Stimulated activated CD4-positive, alpha-beta T cell treated with anti-CD3 and anti-CD28 coated beads, Interleukin-15, amount 100 ng/mL, for 1 hour (primary cell): ENCODE measurements at places on chromosomes 3 and 15.

DNA sequence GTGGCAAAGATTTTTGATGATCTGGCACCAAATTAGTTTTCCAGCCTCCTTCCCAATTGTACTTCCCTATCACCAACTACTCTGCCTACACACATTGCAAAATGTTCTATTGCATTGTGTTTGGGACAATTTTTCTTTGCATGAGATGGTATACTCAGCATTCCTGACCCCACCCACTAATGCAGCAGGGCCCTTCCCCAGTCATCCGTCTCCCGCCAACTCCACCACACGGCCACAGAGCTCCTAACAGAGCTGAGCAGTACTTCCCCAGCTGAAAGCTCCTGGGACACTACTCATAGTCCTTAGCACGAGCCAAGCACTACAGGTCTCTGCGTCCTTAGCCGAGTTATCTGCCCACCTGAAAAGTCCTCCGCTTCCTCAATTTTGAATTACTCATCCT is 34.2 kb downstream of the TXNRD3 start:
- DNase-seq: no peak

GRCh38 chr3:64240396-64240795 is 15.1 kb upstream of the PRICKLE2 start:
- no peak for DNase-seq

DNA sequence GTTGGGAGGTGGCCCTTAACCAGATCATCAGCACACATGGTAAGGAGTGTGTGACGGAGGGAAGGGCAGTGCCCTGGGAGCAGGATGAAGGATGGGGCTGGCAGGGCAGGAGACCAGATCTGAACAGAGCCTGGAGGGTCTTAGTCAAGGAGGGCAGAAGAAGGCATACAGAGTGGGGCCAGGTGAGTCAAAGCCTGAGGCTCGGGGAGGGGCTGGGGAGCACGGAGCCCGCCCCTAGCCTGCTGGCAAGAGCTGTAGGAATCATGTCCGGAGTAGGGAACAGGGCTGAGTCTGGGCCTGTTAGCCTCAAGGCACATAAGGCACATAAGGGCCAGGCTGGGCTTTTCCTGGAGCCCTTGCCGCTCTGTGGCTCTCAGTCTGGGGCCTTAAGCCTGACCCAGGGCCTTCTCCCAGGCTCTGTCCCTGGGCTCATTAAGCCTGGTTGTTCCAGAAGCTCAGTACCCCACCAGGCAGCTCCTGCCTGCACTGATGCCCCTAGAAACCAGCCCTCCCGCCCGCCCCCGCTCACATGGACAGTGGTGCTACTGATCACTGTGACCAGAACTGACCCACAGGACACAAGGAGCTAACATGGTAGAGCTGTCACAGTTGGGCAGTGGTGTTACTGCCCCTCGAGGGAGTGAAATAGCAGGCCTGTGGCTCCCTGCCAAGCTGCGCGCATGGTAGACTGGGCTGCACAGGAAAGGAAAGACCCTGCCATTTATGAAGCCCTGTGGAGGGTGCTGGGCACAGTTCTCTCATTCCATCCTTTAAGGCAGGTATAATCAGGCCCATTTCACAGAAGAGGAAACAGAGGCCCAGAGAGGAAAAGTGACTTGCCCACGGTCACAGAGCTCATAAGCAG is 14.6 kb downstream of the ISG20 start:
- DNase-seq: no peak

GRCh38 chr3:18443665-18444594 is 18.8 kb upstream of the SATB1 start:
- DNase-seq: peak; percentile 18

- no peak for DNase-seq
Measured at GRCh38 chr3:26104851-26105251, 315.0 kb downstream of the OXSM start.

GRCh38 chr3:62332835-62333244 is 40.5 kb downstream of the FEZF2 start:
- DNase-seq: no peak

DNA sequence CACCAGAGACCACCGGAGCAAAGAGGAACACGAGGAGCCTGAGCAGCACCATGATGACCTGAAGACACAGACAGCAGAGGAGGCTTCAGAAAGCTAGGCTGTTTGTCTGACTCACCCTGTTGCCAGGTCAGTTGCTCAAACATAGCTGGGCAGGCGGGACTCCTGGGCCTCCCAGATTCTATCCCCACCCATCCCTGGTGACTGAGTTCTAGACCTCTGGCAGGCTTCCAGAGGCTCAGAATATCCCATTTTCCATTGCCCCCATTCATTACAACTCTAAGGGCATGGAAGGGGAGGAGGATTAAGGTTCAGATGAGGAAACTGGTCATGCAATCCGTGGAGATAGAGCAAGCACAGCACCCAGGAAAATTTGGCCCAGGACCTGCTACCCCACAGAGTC is at the start of gene CDHR4:
Gene CDHR4 (minus strand): TSS at position 113 of the 400 bp plus-strand sequence. CDS start 61 bp downstream, at position 52.
- DNase-seq: no peak

GRCh38 chr3:9205345-9206143 is 43.9 kb downstream of the SRGAP3 start:
- no peak for DNase-seq

DNA sequence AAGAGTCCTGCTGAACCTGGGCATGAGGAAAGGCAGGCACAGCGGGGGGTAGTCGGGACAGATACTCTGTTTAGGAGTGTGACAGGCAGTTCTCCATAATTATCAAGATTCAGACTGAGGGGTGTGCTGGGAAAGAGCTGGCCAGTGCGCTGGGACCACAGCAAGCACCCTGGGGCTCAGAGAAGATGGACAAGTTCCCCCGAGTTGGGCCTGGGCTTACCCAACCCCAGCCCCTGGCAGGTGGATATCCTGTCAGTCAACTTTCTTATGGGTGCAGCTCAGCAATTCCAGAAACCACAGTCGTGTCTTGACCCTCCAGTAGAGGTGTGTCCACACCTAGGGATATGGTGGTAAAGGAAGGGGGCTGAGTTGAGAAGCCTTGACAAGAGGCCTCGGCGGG is 49.2 kb upstream of the PRR20G start:
- DNase-seq: no peak

DNA sequence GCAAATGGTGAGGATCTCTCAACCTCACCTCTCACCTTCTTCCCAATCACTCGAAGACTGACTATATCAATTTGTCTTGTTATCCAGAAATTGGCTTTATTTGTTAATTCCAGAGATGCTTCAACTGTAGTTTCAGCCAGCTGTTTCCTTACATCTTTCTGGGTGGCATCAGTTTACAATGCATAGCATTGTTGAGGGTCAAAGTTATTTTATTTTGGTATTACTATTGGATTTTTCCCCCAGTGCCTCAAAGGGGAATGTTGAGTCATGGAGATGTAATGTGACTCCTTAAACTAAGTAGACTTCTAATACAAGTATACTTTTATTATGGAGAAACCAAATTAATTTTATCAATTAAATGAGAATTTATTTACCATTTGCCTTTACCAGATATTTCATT is 351.6 kb downstream of the TIGIT start:
- no peak for DNase-seq

GRCh38 chr3:52498137-52499054 is 3.3 kb downstream of the STAB1 start:
- no peak for DNase-seq

DNA sequence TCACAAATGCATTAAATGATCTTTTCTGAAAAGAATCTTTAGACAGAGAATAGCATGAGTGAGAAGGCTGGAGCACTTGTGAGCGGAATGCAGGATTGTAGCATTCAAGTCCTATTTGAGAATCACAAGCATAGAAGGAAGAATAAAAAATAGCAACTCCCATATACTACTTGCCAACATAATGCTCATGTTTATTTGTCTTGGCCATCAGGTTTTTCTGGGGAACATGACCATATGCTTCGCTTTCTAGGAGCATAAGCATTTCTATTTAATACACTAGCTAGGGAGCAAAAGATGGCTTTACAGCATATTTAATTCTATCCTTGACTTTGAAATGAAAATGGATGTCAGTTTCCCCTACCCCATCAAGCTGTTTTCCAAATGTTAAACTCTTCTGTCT is 170.3 kb upstream of the MITF start:
- no peak for DNase-seq

DNA sequence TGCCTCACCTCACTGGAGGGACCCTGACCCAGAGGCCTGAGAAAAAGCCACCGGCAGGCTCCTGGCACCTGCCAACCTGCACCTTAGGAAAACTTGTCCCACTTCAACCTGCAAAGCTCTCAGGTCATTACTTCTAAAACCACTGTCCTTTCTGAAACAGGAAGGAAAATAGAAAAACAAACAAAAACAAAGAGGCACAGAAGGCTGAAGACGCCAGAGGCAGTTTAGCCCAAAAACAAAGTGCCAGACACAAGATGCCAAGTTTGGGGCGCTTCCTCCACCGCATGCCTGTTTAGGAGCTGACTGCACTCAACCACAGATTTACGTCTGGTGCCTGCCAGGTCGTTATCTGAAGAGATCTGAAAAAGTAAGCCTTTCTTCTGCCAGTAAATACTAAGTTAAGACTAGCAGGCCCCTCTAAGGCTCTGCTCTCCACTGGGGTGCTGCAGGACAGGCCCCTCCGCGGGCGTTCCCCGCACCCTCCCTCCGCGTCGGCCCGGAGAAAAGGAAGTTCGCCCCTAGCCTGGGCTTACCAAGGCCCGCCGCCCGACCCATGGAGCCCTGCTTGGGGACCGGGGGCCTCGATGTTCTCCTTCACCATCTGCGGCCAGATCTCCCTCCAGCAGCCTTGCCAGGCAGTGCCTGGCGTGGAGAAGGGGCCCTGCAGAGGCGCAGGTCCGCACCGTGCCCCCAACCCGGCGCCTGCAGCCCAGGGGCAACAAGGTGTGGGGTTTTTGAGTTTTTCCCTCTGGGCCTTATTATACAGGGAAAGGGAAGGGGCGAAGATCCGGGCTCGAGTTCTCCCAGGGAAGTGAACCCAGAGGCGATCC is 1.3 kb downstream of the GOLGA8A start:
- DNase-seq: no peak

DNA sequence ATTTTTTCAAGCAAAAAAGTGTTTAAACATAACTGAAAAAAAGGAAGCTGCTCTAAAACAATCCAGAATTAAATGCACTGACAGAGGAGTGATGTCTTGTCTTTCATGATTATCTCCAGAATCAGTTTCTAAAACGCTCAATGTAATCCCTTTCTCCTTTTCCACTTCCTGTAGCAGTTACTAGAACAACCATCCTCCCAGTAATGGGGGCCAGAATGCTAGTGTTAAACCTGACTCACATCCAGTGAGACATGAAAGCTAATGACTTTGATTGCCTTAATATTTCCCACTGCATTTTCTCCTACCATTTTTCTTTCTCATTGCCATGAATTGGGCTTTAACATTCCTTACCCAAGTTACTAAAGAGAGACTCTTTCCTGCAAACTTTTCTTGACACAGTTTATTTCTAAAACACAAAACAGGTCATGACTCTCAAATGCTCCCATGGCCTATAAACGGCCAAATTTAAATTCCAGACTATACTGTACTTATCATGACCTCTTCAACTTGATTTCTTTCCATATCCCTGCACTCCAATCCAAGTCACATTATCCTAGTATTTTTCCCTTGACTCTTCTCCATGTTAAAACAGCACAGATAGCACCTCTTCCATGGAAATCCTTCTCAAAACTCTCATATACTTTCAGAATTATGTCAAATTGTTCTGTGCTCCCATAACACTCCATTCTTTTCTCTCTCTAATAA is 341.4 kb downstream of the NAALADL2 start:
- DNase-seq: no peak

DNA sequence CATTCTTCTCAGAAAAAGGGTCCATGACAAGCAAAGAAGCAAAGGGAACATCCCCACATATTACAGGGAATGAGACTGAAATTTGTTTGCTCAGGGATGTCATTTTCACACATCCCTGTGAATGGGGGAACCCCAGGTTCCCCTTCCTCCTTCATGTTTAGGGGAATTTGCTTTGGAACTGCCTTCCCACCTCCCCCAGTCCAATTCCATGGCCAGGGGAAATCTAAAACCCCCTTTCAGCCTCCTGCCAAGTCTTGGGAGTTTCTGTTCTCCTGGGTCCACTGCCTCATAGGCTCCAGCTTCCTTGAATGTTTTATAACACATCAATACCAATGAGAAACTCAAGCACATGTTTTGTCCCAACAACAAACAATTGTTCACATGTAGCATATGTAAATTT is 297.5 kb upstream of the CTNNB1 start:
- no peak for DNase-seq

DNA sequence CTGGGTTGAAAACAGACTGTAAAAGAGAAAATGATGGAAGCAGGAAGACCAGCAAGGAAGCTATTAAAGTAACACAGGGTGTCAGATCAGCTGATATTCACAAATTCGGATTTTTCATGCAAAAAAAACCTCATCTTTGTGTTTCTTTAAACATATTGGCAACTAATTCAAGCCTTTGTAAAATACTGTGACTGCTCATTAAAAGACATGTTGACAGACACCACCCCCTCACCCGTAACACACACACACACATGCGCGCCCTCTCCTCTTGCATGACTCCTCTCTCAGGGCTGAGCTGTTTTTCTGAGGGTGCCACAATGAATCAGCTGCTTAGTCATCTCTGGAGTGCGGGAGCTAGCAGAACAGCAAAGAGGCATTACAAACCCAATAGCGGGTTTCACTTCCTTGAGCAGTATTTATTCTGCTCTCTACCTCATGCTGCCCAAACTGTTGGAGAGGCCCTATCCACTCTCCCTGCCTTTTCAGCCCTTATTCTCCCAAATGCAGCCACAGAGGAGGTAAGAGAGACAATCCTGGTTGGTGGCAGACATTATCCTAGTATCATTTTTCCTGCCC is 35.8 kb upstream of the CCDC80 start:
- peak; percentile 41 for DNase-seq

DNA sequence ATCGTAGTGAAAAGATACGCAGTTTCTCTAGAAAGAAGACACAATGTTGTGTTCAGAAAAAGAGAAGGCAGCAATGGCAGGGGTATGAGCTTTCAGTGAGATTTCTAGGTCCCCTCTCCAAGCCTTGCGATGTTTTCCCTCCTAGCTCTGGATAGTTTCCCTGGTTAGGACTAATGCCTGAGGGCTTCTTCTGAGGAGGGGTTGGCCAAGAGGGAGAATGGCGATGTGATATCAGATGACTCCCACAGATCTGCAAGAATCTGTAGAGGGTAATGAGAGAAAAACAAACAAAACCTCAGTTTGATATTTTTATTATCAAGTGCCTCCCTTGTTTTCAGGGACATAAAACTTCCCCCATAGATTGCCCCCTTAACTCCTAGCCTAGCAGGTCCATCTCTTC is 4.1 kb upstream of the CLDN1 start:
- no peak for DNase-seq

- DNase-seq: no peak
Measured at GRCh38 chr3:59212128-59212779, 162.4 kb upstream of the CFAP20DC start.

- DNase-seq: no peak
Measured at GRCh38 chr3:162468791-162469190, 972.2 kb downstream of the OTOL1 start.

DNA sequence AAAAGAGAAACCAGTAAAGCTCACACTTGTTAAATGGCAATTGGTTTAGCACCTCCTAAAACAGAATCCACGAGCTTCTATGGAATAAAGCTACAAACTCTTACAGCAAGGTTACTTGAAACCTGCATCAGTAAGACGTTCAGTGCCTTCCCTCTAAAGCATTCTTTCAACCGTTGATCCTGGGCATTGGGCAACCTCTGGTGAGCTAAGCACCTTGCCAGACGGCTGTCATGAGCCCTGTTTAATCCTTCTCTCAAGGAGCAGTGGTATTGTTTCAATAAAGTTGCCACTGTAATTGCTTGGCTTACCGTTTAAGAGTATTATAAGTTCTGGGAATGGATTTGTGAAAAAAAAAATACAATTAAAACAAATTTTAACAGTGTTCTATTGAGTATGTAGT is 75.0 kb downstream of the COL8A1 start:
- DNase-seq: no peak
